Tibial nerve (tissue), 4 donors: ENCODE measurements at places on chromosomes 5 and 9.

GRCh38 chr5:126852091-126852571, 75.2 kb downstream of the LMNB1 start:
- no peak for DNase-seq

DNA sequence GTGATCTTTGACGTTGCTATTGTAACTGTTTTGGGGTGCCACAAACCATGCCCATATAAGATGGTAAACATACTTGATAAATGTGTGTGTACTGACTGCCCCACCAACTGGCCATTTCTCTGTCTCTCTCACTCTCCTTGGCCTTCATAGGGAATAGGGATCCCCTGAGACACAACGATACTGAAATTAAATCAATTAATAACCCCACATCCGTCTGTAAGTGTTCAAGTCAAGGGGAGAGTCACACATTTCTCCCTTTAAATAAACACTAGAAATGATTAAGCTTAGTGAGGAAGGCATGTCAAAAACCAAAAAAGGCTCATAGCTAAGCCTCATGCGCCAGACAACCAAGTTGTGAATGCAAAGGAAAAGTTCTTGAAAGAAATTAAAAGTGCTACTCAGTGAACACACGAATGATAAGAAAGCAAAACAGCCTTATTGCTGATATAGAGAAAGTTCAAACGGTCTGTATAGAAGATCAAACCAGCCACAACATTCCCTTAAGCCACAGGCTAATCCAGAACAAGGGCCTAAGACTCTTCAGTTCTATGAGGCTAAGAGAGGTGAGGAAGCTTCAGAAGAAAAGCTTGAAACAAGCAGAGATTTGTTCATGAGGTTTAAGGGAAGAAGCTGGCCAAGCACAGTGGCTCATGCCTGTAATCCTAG, 111.1 kb downstream of the UGCG start:
- DNase-seq, result no peak

- peak; percentile 47 for DNase-seq
Measured at GRCh38 chr5:142839711-142840346, 69.7 kb downstream of the ARHGAP26 start.

DNA sequence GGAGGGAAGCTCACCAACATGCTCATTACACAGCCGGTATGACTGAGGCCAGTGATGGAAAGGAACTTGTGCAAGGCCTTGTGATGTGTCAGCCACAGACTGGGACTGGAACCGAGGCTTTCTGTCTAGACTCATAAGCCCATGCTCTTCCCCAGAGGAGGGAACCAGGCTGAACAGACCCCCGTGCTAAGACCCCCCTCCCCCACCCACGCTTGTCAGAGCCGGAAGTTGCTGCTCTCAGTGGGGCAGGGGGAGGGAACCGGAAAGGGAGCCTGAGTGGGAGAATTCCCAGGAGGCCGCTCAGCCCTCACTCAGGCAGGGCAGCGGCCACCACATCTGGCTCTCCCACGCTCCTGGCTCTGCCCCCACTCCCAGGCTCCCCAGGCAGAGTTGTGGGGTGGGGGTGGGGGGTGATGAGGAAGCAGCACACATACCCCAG, 4.1 kb upstream of the PDGFRB start:
- no peak for DNase-seq

DNA sequence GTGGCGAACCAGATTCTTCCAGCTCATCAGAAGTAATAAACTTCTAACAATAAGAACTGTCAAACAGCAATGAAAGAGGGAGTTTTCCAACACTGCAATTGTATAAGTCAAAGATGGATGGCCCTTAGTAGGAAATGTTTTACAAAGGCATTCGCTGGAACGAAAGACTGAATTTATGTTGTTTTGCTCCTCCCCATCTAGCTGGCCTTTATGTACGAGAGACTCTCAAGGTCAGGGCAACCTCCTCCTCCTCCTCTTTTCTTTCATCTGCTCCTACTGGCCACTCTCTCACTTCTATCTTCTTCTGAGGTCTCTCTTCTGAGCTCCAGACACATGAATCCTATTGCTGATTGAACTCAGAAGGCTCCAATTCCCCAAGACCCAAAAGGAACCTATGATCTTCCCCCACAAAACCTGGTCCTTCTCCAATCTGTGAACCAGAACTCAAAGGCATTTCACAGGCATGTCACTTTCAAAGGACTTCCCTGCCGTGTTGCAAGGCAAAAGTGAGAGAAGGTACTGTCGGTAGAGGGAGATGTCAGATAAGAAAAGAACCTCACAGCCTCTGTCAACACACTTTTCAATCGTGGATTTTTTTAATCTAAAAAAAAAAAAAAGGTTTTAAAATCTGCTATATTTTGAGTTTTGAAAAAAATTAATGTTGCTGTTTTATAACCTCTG, 28.5 kb upstream of the PUM3 start:
- DNase-seq, result no peak

GRCh38 chr5:137997726-137998213, 35.1 kb downstream of the FAM13B start:
- no peak for DNase-seq

GRCh38 chr5:3601061-3601710, 5.6 kb downstream of the IRX1 start:
- DNase-seq, result no peak

- no peak for DNase-seq
Measured at GRCh38 chr5:2298781-2299180, 416.1 kb upstream of the IRX4 start.

- DNase-seq, result no peak
Measured at GRCh38 chr5:76733049-76733417, 17.1 kb downstream of the F2R start.

- DNase-seq, result no peak
Measured at GRCh38 chr5:66655395-66656324, 59.5 kb downstream of the MAST4 start.

GRCh38 chr5:110258460-110259216, 467.8 kb downstream of the TMEM232 start:
- no peak for DNase-seq

DNA sequence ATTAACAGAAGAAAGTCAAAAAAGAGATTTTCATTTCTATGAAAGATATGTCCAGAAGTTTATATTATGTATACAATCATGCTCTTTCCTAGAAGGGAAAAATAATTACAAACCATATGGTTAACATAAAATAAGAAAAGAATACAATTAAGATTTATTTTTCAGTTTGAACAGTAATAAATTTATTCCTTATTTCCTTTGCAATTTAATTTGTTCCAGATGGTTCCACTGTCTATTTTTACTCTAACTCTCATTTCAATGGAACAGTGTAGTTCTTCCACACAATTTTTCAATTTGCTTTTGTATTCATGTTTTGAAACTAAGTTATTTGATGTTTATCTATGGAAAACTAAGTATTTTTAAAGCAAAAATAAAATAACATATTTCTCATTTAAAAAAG, 1026.3 kb downstream of the TAF11L14 start:
- DNase-seq, result no peak

- DNase-seq, result no peak
Measured at GRCh38 chr5:113760486-113760885, 247.0 kb downstream of the YTHDC2 start.

DNA sequence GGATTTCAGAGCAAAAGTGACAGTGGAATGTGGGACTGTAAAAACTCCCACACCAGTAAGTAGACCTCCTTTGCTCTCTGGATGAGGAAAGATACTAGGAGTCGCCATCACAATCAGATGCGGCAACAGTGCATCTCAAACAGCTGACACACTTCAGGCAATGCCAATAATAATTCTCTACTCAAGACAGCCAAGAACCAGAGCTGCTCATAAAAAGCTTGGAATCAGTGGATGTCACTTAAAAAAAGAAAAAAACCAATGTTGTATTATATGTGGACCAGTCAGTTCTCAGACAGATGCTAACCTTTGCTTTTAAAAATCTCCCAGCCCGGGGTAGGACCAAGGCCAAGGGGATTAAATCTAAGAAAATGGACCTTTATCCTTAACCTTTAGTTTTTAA, 185.0 kb downstream of the GNA14 start:
- no peak for DNase-seq

- no peak for DNase-seq
Measured at GRCh38 chr5:14228219-14228618, 85.1 kb downstream of the TRIO start.

DNA sequence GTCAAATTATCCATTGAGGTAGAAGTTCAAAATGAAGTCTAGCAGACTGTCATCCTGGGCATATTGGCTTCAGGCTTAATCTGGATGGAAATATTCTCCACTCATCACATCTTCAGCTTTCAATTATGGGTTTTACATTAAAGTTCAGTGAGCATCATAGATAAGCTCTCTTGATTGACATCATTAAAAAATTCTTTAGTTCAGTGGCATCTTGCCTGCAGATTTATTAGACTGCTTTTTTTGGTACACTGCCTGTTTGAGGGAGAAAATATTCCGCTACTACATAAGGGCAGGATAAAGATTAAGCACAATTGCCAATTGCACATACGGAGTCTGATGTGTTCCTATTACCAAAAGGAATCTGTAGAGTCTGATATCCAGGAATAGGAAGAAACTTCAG, 2353.8 kb downstream of the MAT2B start:
- no peak for DNase-seq

DNA sequence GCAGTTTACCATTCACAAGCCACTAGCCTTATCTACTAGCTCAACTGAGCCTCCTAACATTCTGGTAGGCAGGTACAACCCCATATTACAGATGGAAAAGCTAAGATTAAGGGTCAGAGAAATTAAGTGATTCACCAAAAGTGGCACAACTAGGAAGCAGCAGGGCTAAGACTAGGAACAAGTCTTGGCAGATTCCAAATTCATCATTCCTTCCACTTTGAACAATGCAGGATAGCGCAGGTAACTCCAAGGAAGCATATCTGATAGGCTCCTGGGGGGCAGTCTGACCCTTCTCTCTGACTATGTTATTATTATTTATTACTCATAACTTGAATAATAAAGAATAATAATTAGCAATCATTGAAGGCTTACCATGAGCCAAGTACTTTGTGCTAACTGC, 8.5 kb downstream of the HBEGF start:
- DNase-seq, result no peak

DNA sequence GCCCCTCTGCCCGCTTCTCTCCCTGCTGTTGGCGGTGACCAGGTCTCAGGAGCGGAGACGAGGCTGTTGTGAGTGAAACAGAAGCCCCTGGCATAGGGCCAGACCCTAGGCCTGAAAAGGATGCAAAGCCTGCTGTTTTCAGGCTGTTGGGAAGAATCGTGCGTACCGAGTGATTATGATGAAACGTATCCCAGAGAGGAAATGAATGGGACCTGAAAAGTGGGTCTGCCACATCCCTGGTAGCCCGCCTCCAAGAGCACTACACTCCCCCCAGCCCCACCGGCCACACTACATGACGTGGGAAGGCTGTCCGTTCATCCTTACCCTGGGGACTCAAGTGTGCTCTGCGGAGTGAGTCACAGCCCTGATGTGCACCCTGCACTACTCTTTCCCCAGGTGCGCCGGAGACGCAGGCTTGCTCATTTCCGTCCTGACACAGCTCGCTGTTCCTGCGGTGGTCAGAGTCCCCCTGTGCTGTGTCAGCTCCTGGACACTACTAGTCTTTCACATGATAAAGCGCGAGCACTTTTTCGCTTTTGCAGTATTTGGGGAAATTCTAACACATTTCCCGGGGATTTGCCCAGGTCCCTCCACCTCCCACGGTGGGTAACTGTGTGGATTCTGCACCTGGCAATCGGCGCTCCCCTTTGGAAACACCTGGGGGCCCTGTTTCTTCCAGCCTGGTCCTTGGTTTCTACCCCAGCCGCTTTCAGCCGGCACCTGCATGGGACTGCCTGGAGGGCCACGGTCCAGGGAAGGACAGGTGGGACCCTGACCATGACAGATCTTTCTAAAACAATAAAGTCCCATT, 91.5 kb downstream of the ANKRD33B start:
- DNase-seq, result no peak
